ENCODE measurements at places on chromosomes 12 and 14.

DNA sequence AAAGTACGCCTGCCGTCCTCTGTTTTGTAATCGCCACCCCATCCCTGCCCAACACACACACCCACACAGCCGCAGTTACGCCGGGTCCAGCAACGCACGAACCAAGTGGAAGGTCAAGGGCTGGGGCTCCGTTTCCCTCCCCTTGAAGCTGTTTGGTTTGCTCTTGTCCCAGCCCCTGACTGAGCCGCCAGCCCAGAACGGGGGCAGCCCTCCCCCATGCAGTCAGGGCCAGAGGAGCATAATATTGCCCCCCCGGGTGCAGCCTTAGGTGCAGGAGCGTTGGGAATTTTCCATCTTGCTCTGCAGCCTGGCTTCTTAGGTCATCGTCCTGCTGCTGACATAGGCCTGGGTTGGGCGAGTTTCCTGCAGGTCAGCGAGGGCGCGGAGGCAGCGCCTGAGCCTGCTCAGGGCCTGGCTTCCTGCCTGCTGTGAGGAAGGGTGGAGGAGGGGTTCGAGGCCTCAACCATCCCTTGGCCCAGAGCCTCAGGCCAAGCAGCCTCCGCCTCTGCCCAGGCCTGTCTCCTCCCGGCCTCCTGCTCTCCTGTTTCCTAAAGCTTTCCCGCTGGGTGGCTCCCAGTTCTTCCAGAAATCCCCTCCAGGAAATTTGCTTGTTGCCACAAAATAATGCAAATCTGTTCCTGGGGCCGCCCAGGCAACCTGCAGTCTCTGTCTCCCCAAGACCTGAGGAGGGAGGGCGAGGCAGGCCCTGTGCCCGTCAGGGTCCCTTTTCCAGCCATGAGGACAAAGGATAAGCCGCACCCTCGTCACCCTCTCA is 44.5 kb downstream of the PSMA6 start:
- DNase-seq: no peak

DNA sequence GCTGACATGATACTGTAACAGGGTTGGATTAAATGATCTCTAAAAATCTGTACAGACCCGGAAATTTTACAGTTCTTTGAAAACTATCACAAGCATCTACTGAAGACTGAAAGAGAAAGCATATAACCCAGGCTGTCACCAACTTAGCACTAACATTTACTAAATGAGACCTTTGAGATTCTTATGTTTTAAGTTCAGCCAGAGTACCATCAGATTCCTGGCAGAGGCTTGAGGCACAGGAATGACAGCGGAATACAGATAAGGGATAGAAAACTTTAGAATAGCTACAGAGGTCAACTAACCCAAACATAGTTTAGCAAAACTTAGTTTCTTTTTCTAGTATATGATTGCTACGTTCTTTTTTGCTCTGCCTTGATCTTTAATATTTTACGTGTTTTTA is 91.6 kb upstream of the FERMT2 start:
- DNase-seq: no peak

GRCh38 chr14:80714474-80714873 is 227.1 kb downstream of the CEP128 start:
- DNase-seq: no peak

DNA sequence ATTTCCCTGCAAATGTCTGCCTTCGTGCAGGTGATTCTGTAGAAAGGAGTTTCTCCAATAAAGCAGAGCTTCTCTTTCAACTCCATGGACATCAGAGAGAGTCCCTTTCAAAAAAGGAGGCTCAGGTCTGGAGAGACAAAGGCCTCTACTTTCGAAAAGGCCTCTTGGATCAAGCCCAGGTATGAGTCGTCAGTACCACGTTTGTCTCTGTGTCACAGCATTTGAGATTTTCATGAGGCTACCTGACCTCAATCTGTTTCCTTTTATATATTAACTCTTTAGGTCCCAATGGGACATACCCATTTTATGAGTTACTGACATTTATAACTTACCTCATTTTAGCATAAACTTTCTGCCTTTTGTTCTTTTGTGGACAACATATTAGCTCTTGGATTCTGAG is 290.8 kb downstream of the RPAP3 start:
- no peak for DNase-seq
